ENCODE measurements at places on chromosomes 12 and 14.

- DNase-seq = no peak
Observed at GRCh38 chr12:57803319-57803893, 15.1 kb downstream of the AVIL start.

DNA sequence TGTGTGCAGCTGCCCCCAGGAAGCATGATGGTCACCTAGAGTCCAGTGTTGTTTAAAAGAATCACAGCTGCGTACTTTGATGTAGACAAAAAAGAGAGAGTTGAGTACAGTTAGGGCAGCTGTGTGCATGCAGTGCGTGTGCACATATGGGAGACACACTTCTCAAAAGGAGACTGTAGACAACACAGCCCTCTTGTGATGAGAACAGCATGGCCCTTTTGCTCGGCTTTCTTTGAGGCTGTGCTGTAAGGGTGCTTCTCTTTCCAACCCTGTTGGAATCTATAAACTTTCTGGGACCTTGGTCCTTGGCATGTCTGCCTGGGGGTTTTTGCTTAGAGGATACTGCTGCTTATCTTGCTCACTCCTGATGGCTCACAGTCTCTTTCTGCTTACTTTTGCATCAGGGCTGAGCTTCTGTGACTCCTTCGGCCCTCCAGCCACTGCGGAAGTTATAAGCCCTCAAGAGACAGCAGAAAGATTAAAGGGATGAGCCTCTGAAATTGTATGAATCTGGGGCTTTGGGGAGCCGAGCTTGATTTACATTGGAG lies 102.9 kb downstream of the DYRK2 start:
- no peak for DNase-seq

- DNase-seq = no peak
Observed at GRCh38 chr14:21455592-21455911, 371 bp downstream of the CHD8 start.

- no peak for DNase-seq
Observed at GRCh38 chr12:124489220-124489619, 78.2 kb downstream of the NCOR2 start.

DNA sequence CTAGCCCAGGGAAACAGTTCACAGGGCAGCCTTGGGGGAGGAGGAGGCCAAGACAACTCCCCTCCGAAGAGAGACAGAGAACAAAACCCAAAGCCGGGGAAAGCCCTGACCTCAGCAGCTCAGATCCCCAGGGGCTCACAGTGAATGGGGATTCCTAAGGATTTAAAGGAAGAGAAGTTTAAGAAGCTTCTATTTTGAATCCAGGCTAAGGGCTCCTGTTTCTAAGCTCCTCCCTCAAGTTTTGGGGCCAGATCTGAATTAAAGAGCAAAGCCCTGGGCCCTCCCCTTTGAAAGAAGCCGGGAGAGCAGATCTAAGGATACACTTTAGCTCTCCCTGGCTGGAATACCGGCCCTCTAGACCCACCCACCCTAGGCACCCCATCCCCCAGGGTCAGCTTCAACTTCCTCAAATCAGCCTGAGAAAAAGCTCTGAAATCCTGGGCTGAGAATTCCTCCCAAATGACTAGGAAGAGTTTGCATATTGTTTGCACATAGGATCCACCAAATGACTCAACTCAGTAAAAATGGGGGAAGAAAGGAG lies 3.9 kb downstream of the KDM2B start:
- no peak for DNase-seq

DNA sequence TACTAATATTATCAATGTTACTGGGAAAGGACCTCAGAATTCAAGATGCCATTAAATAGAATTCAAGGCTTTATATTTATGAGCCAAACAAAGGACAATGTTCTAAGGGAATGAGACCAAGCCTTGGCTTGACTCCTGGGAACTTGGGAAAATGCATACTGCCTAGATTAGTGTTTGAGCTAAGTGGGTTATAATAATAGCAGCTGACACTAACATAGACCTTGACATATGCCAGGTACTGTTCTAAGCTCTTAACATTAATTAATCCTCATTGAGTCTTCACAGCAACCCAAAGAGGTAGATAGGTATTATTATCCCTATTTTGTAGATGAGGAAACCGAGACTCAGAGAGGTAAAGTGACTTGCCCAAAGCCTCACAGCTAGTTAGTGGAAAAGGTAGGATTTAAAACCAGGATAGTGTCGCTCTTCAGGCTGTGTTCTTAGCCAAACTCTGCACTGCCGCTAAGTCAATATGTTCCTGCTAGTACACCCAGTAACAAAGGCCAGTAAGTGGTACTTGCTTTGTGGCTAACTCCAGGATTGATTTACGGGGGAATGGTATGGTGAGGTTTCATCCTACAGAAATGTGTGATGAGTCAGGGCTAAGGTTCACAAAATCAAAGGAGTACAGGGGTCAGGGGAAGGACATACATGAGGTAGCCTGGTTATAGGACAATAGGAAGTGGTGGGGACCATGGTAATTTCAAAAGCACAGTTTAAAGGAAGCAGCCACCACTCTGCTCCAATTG lies 35.8 kb upstream of the PRKAB1 start:
- no peak for DNase-seq

DNA sequence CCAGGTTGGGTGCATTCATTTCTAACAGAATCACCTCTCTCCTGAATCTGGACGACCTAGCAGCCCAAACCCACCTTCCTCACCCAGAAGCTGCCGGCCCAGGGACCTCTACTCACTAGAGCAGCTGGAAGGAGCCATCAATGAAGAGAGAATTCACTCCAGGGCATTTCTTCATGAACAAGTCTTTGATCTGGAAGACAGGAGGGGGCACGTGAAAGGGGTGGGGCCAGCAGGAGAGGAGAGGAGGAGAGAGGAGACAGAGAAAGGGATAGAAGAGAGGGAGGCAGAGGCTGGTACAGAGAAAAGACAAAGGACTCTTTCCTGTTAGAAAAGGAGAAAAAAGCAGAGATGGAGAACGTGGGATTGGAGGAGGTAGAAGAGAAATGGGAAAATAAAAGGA lies 39.8 kb downstream of the TRPV4 start:
- DNase-seq = no peak

DNA sequence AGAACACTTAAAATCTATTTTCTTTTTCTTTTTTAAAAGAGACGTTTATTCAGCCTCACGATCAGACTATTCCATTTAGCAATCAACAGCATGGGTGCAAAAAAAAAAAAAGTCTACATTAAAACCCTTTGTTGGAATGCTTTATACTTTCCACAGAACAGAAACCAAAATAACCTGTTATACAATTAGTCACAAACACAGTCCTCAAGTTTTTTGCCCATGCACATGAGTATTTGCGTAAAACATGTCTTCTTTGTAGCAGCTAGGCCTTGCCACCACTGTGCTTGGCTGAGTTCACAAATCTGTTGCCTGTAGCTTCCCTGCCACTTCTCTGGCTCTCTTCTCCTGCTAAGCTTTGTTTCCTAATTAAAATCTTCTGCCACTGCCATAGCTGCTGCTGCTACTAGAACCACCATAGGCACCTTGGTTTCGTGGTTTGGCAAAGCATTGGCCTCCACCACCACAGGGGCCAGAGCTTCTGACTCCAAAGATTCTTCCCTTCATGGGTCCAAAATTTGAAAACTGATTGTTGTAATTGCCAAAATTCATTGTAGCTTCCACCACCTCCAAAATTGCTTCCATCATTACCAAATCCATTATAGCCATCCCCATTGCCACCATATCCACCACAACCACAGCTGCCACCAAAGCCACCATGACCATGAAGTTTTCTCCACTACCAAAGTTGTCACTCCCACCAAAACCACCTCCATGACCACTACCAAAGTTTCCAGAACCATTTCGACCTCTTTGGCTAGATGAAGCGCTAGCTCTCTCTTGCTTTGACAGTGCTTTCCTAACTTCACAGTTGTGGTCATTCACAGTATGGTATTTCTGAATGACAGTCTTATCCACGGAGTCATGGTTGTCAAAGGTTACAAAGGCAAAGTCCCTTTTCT lies 38.1 kb downstream of the KLRG1 start:
- DNase-seq = no peak

DNA sequence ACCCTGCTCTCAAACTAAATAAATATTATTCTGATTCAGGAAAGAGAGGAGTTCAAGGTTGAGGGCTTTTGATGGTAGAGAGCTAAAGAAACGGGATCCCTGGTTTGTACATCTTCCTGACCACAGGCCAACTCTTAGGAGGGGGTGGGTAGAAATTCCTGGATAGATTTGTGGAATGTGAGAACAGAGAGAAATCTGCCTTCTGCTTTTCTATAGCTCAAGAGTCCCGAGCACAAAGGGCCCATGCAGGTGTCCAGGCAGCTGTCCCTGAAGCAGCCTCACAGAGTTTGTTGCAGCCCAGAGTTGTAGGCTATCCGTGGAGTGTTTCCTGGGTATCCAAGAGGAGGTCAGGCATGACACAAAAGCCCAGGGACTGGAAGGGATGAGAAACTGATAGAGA lies 198.6 kb downstream of the BCAT1 start:
- no peak for DNase-seq

DNA sequence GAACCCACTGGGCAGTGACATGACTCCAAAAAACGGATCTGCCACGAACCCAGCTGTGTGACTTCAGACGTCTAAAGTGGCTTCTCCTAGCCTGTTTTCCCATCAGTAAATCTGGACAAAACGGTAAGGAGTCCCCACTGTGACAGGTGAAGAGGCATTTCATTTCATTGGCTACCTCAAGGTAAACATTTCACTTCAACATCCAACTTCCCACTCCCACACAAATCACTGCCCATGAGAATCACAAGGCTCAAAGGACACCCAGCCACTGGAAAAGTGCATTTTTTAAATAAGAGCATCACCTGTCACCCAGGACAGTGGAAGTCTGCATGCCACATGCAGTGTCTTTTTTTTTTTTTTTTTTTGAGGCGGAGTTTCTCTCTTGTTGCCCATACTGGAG lies 27.9 kb downstream of the HSP90AA1 start:
- no peak for DNase-seq

DNA sequence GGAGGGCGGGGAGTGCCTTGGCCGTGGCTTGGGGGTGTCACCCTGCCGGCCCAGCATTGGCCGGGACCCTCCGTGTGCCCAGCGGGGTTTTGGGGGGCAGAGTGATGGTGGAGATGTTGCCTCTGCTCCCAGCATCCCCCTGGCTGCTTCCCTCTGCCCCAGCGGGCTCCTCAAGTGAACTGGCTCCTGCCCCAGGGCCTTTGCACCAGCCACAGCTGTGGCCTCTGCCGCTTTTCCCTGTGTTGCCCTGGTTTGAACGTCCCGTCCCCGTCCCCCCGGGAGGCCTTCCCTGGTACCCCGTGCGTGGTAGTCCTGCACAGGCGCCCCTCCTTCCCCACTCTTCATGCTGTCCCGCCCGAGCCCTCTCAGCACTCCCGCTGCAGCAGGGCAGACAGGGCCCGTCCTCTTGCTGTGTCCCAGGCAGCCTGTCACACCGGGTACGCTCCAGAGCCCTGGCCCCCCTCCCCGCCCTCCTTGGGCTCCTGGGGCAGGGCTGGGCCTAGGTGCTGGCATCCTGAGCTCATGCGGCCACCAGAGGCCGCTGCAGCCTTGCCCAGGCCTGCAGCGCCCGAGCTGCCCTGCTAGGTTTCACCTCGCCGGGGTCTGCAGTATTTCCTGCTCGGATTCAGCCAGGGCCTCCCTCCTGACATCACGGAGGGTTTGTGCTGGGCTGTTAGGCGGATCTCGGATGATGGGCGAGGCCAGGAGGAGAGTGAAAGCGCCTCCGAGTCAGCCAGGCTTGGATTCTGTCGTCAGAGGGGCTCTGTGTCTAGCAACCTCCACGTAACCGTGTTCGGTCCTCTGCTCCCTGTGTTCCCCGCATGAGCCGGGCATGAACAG lies 9.5 kb downstream of the NOC4L start:
- DNase-seq = peak; percentile 38

- DNase-seq = no peak
Observed at GRCh38 chr12:83573671-83574070, 887.0 kb downstream of the TMTC2 start.

DNA sequence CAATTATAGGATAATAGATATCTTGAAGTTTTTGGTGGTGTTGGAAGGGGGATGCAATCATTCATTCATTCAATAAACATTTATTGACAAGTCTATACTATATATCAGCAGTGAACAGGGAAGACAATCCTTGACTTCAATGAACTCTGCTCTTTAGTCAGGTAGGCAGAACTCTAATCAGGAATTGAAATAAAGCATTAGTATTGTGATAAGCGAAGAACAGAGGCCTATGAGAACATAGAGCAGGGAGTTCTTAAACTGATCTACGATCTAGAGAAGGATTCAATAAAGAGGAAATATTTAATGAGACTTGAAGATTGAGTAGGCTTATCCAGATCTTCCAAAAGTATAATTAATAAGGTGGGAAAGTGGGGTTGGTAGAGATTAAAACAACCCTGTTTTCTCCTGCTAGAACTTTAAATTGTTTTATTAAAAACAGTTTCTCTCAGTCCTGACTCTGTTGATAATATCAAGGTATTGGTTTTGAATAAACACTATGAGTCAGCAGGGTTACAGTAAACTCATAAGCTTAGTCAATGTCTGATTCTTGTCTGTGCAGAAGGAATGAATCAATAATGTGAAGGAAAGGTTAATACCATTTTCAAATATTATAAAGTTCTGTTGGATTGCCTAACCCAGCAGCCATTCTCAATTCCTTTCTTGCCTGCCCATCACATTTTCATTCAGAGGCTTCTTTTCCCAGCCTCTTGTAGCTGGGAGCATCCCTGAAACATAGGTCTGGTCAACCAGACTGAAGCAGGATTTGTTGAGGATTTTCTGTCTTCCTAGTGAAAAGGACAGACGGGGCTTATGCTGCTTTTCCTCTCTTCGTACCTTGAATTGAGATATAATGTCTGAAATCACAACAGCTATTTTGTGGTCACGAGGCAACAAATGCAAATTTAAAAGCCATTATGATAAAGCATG lies 38.9 kb upstream of the KTN1 start:
- DNase-seq = no peak

GRCh38 chr12:126617312-126617711 lies 1552.1 kb downstream of the AACS start:
- no peak for DNase-seq

GRCh38 chr14:38868399-38869290 lies 234.4 kb downstream of the SEC23A start:
- no peak for DNase-seq

- peak; percentile 66 for DNase-seq
Observed at GRCh38 chr12:54337280-54337842, 12.4 kb downstream of the COPZ1 start.

DNA sequence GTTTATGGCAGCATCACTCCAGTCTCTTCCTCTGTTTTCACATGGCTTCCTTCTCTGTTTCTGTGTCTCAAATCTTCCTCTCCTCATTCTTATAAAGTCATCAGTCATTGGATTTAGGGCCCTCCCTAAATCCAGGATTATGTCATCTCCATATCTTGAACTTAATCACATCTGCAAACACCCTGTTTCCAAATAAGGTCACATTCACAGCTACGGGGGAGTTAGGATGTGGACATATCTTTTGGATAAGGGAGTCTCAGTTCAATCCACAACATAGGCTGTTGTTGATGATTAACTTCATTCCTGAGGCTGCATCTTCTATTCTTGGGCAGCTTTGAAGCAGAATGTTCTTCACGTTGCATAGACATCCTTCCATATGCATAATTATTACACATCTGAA lies 40.3 kb upstream of the NTF3 start:
- no peak for DNase-seq

- DNase-seq = no peak
Observed at GRCh38 chr12:131195796-131196195, 242.1 kb downstream of the ADGRD1 start.

- DNase-seq = no peak
Observed at GRCh38 chr12:108827941-108828340, 29.4 kb downstream of the SSH1 start.

GRCh38 chr14:55070981-55071411 lies 19.5 kb downstream of the MAPK1IP1L start:
- no peak for DNase-seq

Data from pons (tissue), 1 donor.